ENCODE measurements at places on chromosomes 3 and 15. TPM values are rescaled to one million over a fixed set of nuclear protein-coding genes. Genes with fewer than 3 reads are reported as not detected.

The IQCF5 gene
- not detected for total RNA-seq

The P2RY1 gene
- total RNA-seq = 14.0 TPM

The SEMA6D gene
- 11.0 TPM for total RNA-seq

The SCN11A gene
- total RNA-seq = not detected

The GXYLT2 gene
- 10.7 TPM for total RNA-seq

The TNNC1 gene
- not detected for total RNA-seq

The NEK10 gene
- total RNA-seq = 0.79 TPM

The CHRNA7 gene
- total RNA-seq = 3.7 TPM

The EOMES gene
- not detected for total RNA-seq

The CIB2 gene
- total RNA-seq = 1.7 TPM

The ZKSCAN7 gene
- 3.0 TPM for total RNA-seq

The RUVBL1 gene
- total RNA-seq = 156 TPM

The PLSCR4 gene
- 2.4 TPM for total RNA-seq

The CNTN4 gene
- 5.7 TPM for total RNA-seq

The WDR93 gene
- not detected for total RNA-seq

The ANKRD34C gene
- not detected for total RNA-seq

The STAC gene
- 2.0 TPM for total RNA-seq

The TBC1D2B gene
- 26.0 TPM for total RNA-seq

The HHATL gene
- total RNA-seq = not detected

The KY gene
- total RNA-seq = not detected

The ENTPD3 gene
- total RNA-seq = 0.54 TPM

The SRGAP3 gene
- 0.69 TPM for total RNA-seq

The CAMK2N2 gene
- total RNA-seq = 2.2 TPM

The PDZRN3 gene
- 0.24 TPM for total RNA-seq

The MB21D2 gene
- total RNA-seq = 6.1 TPM

The CELF6 gene
- total RNA-seq = not detected

The NME9 gene
- total RNA-seq = not detected

The IL17RE gene
- total RNA-seq = 2.3 TPM

The ERC2 gene
- total RNA-seq = 1.4 TPM

The KCNMB2 gene
- not detected for total RNA-seq

The PPP2R3A gene
- total RNA-seq = 1.3 TPM

All from A673 (cell line).